ENCODE measurements at places on chromosomes 12 and 14.

- DNase-seq = no peak
Measured at GRCh38 chr14:20797164-20797563, 5.5 kb downstream of the RNASE1 start.

GRCh38 chr12:92794814-92795213 lies 92.0 kb downstream of the PLEKHG7 start:
- no peak for DNase-seq

- no peak for DNase-seq
Measured at GRCh38 chr12:25761356-25761755, 197.1 kb upstream of the RASSF8 start.

GRCh38 chr12:12290206-12290605 lies 23.4 kb upstream of the LRP6 start:
- DNase-seq = no peak

DNA sequence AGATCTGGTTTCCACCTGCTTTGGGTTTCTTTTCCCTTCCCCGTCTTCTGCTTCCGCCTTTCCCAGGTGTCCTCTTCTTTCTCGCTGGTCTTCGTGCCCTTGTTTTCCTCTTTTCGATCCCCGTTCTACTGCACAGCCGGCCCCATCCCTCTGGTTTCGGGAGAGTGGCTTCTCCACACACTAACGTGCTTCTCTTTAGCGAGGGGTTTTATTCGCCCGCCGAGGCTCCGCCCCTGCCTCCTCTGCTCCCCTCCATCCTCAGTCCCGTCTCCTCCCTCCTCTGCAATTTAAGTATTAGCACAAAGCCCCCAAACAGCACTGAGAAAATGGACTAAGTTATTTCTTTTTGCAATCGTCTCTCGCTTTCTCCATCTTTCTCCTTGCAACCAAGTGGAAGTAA lies at the start of gene SLC7A8:
Gene SLC7A8 (minus strand): TSS at position 182 of the 400 bp plus-strand sequence. CDS start 746 bp downstream, outside the sequence.
- no peak for DNase-seq

GRCh38 chr14:77369285-77369684 lies 7.6 kb downstream of the TMED8 start:
- DNase-seq = no peak

GRCh38 chr12:30991466-30991865 lies 64.9 kb downstream of the TSPAN11 start:
- DNase-seq = no peak

- DNase-seq = no peak
Measured at GRCh38 chr12:105742567-105742874, 396.2 kb downstream of the NUAK1 start.

GRCh38 chr12:6923851-6924250 lies 3.9 kb upstream of the ATN1 start:
- DNase-seq = no peak
